ENCODE measurements at places on chromosomes 16 and 17.

DNA sequence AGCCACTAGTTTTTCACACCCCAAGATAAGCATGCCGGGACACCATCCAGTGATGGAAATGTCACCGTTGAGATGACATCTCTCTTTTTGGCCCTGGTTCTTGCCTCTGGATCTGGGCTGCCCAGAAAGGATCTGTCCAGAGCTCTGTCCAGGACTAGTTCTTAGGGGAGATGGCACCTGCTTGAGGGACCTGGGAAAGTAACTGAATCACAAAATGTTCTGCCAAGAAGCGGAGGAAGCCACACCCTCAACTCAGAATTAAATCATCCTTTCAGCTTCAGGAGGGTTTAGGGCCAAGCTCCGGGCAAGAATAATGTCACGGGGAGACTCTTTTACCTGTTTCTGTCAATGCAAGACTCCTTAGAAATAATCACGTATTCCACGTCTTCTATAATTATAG, 248.6 kb downstream of the MAF start:
- no peak for DNase-seq

DNA sequence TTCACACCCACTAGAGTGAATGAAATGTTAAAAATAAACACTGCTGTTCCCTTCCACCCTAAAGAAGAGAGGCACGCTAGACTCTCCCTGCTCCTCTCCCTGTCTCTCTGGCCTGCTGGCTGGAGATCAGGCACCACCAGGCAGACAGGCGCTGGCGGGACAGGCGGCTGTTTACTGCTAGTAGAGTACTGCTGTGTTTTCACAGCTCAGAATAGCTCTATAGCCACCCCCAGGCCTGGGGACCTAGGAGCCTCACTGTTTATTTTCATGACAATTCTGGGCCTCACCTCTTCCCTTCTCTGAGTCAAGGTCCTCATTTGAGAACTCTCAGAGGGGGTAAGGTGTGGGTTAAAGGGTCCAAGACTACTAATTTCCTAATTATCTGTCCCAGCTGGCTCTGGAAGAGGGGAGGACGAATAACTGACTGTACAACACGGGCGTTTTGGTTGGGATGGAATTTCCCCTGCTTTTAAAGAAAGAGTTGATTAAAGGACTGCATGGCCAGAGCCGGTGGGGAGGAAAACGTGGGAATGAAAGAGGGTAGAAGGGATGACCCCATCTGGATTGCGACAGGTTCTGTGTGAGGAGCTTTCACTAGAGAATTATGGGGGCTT, 9.0 kb upstream of the G6PC1 start:
- DNase-seq, result no peak

DNA sequence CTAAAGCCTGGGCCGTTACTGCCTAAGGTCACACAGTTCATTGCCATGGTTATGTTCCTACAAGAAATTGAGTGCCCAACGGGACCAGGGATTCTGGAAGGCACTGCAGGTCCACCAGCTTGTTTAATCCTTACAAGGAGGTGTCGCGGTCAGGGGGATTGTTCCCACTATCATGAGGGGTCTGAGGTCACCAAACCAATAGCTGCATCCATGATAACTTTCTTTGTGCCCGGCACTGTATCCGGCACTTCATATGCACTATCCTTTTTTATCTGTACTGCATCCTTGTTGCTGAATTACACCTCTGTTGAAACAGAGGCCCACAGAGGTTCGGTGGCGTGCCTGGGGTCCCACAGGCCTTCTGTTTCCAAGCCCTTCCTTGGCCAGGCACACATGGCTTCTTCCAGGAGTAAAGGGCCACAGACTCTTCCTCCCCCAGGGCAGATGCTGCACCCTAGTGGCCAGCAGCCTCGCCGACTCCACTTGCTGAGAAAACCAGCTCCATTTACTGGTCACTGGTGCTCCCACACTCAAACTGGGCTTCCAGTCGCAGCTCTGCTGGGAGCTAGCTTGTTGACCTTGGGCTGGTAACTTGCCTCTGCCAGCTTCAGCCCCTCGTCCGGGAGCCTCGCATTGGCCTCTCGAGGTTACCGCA, 82.0 kb upstream of the PLCG2 start:
- peak; percentile 32 for DNase-seq

- DNase-seq, result no peak
These were observed 7.9 kb upstream of the GOT2 start for GRCh38 chr16:58741976-58742375.

GRCh38 chr16:17159617-17160016, 311.1 kb downstream of the XYLT1 start:
- DNase-seq, result no peak

GRCh38 chr16:17658881-17659280, 188.1 kb upstream of the XYLT1 start:
- no peak for DNase-seq

GRCh38 chr16:59612094-59612493, 878.0 kb upstream of the GOT2 start:
- DNase-seq, result no peak

DNA sequence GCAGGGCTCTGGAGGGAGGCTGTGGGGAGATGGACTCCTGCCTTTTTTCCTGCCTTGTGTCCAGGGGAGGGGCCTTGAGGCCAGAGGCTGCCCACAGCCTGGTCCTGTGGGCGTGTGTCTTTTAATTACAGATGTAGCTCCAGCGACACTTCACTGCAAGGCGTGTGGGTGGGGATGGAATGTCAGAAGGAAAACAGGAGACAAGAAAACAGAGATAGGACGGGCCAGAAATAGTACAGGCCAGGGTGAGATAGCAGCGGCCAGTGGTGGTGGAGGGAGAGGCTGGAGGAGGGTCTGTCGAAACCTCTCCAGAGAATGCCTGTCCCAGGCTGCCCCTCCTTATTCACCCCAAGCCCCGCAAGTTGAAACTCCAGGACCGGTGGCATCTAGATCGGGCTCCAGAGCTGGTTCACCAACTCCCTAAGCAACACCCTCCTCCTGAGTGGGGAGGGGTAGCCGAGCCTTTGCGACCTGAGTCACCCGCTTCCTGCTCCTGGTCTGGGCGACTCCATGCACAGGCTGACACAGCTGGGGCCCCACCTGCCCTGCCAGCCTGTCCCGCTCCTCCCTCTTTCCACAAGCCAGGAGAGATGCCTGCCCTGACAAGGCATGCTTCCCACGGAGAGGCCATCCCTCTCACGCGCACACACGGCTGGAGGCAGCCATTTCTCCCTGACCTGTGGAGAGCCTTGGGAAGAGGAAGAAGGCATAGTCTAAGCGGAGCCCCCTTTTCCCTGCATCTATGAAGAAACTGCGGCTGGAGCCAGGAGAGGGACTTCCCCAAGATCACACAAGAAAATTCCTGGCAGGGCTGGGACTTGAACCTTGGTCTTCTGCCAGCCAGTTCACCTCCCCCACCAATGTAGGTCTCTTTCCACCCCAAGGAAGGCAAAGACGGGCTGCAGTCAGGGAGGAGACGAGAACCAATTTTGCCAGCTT, 6.6 kb upstream of the JUP start:
- peak; percentile 90 for DNase-seq

- peak; percentile 92 for DNase-seq
These were observed at the start of gene KRTAP2-3 for GRCh38 chr17:41060052-41060604. TSS of gene KRTAP2-3 (minus strand) at chr17:41060114. CDS start at chr17:41060050, 64 bp downstream.
